ENCODE measurements at places on chromosomes 12 and 14.

- no peak for DNase-seq
These were observed 14.2 kb downstream of the ELK3 start for GRCh38 chr12:96208346-96208745.

DNA sequence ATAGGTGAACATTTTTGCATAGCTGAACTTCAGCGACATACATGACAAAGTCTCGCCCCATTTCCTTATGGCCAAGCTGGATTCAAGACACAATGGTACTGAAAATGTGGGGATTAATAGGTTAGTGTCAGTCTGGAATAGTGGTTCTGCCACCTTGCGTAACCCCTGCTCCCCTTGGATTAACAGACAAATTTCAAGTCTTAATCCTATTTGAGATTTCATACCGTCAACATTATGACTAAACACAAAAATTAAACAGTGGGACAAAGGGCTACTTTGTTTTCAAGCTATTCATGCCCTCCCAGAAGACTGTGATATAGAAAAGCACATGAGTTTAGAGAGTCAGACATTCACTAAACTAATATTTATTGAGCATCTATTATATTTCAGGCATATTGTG lies 138.9 kb upstream of the HIF1A start:
- no peak for DNase-seq

DNA sequence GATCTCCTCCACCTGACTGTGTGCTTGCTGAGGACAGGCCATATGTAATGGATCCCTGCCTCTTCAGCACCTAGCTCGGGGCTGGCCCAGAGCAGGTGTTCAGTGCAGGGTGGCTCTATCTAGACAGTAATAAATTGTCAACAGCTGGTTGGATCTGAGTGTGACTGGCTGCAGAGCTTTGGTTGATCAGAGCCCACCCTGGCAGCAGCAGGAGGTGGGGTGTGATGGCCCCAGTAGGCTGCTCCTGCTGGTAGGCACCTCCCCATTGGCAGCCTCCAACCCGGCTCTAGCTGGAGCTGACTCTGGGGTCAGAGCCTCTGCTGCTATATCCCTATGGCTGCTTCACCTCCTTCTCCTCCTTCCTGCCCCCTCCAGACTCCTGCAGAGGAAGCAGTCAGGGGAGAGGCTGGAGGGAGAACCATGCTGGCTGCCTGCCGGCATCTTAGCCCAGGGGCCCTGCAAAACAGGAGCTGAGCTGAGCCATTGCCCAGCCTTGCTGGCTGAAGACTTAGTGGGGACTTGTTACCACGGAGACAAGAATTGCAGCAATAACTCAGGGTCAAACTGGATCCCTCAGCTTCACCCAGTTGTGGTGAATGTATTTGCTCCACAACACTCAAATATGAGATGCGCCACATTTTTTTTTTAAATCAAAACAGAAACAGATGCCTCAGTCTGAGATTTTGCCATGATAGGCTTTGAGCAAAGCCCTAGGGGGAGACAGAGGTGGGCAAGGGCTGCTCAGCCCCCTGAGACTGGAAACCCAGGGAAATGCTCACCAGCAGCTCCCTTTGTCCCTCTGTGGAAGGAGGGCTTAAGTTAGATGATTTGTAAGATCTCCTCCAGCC lies 22.2 kb downstream of the TMEM63C start:
- DNase-seq, result peak; percentile 53

DNA sequence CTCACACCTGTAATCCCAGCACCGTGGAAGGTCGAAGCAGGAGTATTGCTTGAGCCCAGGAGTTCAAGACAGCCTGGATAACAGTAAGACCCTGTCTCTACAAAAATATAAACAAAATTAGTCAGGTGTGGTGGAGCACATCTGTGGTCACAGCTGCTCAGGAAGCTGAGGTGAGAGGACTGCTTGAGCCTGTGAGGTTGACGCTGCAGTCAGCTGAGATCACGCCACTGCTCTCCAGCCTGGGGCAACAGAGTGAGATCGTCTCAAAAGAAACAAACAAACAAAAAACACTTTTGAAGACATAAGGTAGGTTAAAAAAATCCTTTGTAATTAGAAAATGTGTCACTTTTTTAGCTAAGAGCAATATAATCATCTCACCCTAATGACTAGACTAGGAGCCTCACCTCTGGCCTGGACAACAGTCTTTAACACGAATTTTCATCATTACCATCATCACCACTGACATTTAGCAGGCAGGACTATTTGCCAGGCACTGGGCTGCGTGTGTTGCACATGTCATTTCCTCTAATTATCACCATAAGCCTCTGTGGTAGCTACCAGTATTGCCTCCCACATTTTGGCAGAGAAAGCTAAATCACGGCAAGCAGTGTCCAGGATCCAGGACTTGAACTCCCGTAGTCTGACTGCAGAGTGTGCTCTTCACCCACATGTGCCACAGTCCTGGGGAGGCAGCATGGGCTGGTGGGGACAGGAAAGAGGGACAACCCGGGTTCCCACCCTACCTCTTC lies 4.6 kb upstream of the SYCP3 start:
- DNase-seq, result no peak

DNA sequence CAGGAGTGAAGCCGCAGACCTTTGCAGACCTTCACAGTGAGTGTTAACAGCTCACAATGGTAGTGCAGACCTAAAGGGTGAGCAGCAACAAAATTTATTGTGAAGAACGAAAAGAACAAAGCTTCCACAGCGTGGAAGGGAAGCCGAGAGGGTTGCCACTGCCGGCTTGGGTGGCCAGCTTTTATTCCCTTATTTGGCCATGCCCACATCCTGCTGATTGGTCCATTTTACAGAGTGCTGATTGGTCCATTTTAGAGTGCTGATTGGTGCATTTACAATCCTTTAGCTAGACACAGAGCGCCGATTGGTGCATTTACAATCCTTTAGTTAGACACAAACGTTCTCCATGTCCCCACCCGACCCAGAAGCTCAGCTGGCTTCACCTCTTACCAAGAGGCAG lies 35.5 kb downstream of the MAPK1IP1L start:
- DNase-seq, result no peak

GRCh38 chr12:14710632-14711320 lies 14.4 kb upstream of the GUCY2C start:
- DNase-seq, result no peak
